ENCODE measurements at places on chromosomes 2 and 18.

- no peak for DNase-seq
Measured at GRCh38 chr2:3073041-3073595, 304.5 kb downstream of the EIPR1 start.

DNA sequence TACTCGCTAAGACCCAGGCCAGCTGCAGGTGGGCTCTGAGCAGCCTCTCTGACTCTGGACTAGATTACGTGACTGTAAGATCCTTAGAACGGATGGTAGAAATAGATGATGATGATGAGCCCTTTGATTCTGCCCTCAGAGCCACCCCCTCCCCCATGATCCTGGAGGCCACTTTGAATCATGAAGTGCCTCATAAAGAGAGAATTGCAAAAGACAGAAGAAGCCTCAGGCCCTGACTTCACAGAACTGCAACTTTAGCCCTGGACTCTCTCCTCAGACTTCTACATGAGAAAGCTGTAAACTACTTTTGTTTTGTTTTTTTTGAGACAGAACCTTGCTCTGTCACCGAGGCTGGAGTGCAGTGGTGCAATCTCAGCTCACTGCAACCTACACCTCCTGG is 15.4 kb upstream of the TET3 start:
- no peak for DNase-seq

- DNase-seq: peak; percentile 15
Measured at GRCh38 chr2:23564615-23564960, 179.6 kb downstream of the KLHL29 start.

- DNase-seq: no peak
Measured at GRCh38 chr2:37287966-37288365, 36.7 kb downstream of the PRKD3 start.

DNA sequence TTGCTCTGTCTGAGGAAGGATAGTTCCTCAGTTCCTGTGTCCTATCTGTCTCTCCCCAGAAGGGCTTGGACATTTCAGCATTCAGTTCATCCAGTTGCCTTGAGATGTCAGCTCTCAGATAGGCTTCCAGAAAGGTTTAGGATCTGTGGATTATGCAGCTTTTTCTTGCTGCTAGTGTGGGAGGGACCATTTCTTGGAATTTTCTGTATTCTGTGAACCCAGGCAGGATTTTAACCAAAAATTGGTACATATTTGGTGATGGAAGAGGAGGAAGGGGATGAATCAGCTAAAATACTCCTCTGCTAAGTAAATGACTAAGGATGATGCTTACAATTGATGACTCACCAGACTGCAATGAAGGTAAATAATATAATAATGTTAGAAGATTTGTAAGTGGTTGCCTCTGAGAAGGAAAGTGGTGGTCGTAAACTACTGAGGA is 58.6 kb upstream of the DOCK10 start:
- DNase-seq: peak; percentile 94

GRCh38 chr18:51039138-51040112 is 9.4 kb downstream of the SMAD4 start:
- DNase-seq: peak; percentile 49
